ENCODE measurements at places on chromosomes 7 and 10.
A peak's percentile ranks its signal among the peaks of the same experiment; 100 is the strongest.

DNA sequence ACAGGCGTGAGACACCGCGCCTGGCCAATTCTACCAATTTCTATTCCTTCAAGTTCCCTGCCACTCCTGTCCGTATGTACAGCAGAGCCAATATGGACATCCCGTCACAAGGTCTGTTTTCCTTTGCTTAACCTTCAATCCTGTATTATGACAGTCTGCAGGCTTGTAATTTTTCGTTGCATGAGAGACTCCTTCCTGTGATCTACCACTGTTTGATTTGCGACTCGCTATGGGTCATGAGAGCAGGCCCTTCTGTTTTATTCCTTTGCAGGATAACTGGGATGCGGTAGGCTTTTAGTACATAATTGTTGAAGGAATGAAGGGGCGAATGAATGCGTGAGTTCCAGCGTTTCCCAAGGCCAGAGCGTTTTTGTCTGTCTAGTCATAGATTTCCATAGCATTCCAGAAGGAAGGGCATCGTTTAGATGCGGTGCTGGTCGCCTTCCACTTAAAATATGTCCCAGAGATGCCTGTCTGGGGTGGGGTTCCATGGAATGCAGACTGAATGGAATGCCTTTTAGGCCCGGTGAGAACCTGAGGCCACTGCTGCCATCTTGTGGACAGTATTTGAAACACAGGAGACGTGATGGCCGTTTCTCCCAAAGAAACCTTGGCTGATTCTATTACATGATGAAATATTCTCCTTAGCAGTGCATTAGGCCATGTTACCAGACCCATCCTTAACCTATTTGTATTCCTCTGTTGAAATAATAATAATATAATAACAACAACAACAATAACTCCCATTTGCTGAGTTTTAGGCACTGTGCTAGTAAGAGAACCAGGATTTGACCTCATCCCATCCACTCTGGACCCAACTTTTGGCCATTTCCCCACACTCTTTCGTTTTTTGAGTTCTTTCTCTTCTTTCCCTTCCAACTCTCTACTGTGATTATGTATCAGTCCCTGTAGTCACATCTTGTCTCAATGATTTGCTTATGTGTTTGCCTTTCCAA, 193.2 kb downstream of the MYOF start:
- peak; percentile 53 for DNase-seq

GRCh38 chr7:55774327-55775050, 88.1 kb downstream of the SEPTIN14 start:
- DNase-seq: peak; percentile 67

DNA sequence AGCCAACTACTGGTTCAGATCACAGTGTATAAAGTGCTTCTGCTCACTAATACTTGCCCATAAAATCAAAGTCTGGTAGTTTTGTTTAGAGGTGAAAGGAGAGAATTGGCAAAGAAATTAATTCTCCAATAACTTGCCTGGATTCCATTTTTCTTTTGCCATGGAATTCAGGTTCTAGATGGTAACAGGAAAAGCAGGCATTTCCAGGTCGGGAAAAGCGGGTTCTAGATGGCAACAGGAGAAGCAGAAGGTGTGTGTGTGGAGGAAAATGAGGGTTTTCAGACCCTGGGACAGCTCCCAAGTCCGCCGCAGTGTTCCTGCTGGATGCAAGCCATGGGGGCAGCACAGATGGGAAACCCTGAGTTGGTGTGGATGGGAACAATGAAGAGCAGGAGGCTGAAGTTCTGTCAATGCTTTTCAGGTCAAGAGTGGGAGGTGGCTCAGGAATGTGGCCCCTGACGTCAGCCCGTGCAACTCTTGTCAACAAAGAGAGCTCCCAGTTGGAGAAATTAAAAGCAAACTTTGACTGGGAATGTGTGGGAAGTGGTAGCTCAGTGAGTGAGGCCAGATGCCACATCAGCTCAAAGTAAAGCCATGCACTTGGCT, 696.7 kb downstream of the LRMDA start:
- no peak for DNase-seq

- DNase-seq: no peak
Observed at GRCh38 chr7:135683609-135684008, 21.3 kb downstream of the STMP1 start.

DNA sequence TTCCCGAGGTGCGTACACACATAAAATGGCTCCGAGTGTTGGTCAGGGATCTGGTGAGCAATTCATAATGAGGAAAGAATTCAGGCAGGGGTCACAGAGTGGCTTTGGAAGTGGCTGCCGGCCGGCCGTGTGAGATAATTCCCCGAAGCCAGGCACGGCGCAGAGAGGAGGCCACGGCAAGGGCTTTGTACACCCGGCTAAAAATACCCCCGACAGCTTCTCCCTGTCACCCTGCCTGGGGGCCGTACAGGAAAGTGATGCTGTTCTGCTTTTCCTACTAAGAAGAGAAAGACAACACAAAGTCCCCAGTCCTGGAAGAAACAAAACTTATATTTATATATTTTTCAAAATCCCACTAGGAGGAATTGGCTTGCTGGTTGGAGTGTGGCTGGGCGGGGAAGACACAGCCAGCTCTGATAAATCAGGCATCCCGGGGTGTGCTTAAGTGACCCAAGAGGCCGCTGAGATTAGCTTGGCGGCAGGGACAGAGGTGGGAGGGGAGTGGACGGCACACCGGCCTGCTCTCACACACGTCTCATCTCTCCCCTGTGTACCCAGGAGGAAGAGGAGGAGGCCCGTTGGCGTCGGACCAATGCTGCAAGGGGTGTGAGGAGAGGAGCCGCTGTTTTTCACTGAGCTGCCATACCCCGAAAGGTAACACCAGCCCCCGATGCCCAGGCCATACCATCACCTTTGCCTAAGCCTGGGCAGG, 70.5 kb downstream of the ZMIZ1 start:
- DNase-seq: no peak

DNA sequence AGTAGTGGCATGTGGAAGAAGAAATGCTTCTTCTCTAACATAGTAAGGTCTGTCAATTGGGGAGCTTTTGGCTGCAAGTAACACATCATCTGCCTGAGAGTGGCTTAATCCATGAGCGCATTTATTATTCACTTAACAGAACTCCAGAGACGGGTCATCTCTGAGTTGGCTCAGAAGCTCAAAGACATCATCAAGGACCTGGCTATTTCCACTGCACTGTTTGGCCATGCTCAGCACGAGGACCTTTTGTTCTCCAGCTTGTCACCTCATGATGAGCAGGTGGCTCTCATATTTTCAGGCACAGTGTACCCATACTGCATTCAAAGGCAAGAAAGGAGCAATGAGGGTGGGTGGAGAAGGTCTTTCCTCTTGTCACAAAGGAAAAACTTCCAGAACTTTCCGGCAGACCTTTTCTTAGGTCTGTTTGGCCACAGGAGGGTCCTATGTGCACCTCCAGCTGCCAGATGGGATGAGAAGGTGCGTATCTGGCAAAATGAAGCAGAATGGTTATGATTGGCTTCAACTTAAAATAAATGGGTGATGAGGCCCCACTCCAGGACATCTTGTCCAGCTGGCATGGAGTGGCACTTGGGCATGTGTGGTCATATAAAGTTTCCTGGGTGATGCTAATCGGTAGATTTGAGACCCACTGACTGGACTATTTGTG, 55.6 kb upstream of the SHH start:
- DNase-seq: no peak

DNA sequence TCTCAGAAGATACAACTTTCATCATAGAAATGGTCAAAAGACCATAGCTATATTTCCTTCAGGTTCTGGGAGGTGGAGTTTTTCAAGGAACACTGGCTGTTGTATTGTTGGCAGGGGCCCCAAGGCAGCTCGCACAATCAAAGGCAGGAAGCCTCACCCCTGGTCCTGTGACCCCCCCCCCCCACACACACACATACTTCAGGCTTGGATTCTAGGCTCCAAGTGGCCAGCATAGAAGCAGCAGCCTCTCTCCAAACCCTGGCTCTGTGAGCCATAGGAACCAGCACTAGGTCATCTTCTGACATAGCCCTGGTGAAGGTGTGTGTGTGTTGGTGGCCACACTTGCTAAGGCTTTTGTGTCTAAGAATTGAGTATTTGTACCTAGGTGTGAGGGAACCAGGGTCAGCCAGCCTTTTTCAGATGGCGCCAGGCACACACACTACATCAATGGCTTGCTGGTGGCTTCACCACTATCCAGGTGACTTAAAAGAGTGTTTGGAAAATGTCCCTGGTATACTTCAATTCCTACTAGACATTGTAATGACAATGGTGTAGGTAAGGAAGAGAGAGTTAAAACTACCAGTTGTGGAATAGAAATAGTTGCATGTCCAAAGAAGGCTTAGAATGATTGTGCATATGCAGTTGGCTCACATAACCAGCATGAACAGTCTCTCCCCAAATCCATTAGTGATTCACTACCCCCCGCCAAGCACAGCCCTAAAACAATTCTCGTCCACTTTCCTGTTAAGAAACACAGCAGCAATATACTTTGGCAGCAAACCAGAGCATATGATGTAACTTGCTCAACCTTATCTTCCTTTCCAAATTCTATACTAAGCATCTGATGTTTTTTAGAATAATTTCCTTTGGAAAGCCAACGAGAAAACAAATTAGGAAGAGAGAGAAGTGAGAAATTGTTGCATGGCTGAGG, 91.3 kb downstream of the AVL9 start:
- no peak for DNase-seq

DNA sequence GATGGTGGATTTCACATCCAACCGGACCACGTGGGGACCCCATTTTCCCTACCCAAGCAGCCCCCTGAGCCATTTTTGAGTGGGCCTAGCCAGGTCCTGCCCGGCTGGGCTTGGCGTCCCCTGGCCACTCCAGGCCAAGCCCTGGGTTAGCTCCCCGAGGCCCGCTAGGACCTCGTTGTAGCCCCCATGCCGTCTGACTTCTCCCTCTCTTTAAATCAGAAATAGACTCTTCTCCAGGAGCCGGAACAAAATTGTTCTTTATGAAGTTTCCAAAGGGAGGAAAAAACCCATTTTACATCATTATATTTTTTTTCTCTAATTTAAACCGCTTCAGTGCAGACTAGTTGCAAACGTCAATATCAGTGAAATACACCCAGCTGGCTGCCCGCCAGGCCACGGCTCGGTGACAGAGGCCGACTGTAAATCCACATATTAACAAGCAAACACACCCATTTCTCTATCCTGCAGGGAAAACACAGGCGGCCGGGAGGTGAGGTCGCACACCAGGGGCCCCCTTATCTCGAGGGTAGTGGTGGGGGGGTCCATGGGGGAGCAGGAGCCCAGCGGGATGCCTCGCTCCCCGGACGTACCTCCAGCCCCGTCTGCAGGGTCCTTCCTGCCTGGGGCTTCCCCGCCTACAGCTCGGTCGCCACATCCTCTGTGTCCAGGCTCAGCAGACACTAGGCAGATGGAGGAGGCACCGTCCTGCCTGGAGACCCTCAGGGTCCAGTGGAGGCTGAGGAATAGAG, 72.7 kb downstream of the ELFN1 start:
- DNase-seq: peak; percentile 52

DNA sequence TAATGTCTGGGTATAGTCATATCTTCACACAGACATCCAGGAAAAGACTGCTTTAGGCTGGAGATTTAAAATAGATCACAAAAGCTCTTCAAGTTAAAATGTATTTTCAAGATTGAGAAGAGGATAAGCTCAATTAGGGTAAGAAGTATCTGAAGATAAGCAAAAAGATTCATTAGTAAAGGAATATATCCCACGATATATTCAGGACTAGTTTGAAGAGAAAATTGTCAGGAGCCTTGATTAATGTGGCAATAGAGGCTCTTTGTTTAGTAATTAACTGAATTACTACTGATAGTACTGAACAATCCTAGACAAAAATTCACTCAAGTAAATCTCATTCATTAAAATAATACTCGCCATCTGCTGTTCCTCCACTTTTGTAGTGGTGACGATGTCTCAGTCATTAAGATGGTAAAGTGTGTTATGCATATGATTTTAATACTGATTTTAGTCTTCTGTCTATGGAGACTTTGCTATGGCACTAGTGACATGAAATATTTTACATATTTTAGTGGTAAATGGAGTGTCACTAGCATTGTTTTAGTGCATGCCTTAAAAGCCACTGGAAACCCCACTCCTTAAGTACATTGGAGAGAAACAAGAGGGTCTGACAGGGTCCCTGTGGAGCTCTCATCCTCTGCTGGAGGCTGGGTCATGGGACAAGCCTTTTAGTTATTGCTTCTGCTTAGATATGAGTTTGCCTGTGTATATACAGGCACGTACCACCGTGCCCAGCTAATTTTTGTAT, 32.8 kb downstream of the INPP5F start:
- DNase-seq: no peak

DNA sequence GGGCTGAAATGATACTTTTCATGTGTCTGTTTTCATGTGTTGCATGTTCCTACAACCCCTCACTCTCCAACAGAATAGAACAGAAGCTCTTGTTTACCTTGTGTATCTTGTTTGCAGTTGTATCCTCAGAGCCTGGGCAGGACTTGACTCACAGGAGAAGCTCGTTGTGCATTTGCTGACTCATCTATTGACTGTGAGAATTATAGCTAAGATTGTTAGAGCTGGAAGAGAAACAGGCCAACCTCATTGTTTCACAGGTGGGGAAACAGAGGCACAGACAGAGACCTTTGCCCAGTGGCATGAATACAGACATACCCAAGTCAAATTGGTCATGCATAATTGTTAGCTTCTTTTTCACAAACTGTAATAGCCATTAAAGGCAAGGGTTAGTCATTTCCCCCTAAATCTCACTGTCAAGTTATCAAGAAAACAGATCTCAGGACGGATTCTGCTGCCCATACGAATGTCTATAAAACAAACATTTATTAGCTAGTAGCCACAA, 4.6 kb upstream of the TSPAN15 start:
- no peak for DNase-seq

GRCh38 chr10:3571310-3571825, 213.6 kb downstream of the KLF6 start:
- no peak for DNase-seq

DNA sequence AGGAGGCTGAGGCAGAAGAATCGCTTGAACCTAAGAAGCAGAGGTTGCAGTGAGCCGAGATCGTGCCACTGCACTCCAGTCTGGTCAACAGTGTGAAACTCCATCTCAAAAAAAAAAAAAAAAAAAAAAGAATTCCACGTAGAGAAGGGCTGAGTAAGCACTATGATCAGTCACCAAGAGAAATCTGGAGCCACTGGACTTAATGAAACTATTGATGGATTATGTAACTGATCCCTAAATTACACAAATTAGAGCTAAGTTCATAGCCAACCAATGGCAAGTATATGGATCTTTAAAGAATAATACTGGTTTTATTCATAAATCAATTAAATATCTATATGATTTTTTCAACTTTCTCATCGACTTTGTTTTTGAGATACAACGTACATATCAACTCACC, 72.2 kb upstream of the ABLIM1 start:
- no peak for DNase-seq

DNA sequence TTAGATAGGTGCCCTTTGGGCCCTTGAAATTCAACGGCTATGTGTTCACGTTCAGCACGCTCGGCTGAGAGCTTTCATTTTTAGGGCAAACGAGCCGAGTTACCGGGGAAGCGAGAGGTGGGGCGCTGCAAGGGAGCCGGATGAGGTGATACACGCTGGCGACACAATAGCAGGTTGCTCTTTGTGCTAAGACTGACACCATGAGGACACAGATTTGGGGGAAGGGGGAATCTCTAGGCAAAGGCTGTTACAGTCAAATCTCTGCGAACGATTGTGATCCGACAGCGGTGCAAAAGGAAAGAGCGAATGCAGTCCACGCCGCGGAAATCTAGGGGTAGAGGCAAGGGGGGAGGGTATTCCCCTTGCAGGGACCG, 667 bp downstream of the KLLN start:
- DNase-seq: peak; percentile 56
